ENCODE measurements at places on chromosomes 1 and 21. TPM values are rescaled to one million over a fixed set of nuclear protein-coding genes. Genes with fewer than 3 reads are reported as not detected.

RPTN gene
- not detected for total RNA-seq

OR2L3 gene
- total RNA-seq: 1.4 TPM

DMBX1 gene
- total RNA-seq: not detected

AGMAT gene
- total RNA-seq: 3.4 TPM

EPHA10 gene
- 22.0 TPM for total RNA-seq

CASQ1 gene
- 8.6 TPM for total RNA-seq

- DNase-seq: no peak
These were observed 10.5 kb upstream of the H3-3A start for GRCh38 chr1:226052061-226052460.

- no peak for DNase-seq
These were observed 55.0 kb upstream of the PAX7 start for GRCh38 chr1:18575620-18576019.

GRCh38 chr1:40782371-40782956 lies 1.1 kb upstream of the KCNQ4 start:
- DNase-seq: no peak

DNA sequence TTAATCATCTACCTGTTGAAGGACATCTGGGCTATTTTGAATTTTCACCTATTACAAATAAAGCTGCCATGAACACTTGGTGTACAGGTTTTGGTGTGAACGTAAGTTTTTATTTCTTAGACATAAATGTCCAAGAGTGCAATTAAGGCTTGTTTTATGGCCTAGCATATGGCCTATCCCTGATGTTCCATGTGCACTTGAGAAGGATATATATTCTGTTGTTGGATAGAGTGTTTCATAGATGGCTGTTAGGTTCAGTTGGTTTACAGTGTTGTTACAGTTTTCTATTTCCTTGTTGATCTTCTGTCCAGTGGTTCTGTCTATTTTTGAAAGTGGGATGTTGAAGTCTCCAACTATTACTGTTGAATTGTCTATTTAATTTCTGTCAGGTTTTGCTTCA lies 61.2 kb upstream of the NFASC start:
- DNase-seq: no peak

DNA sequence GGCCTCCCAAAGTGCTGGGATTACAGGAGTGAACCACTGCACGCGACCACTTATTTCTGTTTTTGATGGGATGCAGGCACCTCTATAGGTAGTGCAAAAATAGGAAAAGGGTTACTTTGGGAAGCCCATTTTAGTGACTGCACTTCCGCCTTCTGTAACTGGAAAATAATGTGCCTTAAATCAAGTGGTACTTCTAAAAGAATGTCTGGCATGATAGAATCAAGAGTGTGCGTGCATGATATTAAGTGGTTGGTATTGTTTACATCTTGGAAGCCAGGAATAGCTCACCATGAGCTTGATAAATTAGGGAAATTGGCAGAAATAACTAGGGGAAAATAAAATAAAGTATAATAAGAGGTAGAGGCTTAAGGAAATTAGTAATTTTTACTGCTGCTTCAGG lies 1067.0 kb downstream of the ADGRL2 start:
- DNase-seq: no peak

DNA sequence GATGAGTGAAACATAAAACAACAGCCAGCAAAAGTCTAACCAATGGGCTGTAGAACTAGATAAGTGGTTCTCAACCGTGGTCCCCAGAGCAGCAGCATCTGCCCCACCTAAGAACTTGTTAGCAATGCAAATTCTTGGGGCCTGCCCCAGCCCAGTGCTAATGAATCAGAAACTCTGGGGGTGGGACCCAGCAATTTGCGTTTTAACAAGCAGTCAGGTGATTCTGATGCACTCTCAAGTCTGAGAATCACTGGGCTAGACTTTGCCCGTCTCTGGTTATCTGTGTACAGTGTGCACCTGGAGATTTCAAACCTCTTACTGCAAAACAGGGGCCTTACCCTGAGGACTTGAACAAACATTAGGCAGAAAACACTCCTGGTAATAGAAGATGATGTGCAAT lies 66.5 kb downstream of the PLXNA2 start:
- no peak for DNase-seq

- no peak for DNase-seq
These were observed 5.9 kb downstream of the AGO3 start for GRCh38 chr1:35936838-35937237.

DNA sequence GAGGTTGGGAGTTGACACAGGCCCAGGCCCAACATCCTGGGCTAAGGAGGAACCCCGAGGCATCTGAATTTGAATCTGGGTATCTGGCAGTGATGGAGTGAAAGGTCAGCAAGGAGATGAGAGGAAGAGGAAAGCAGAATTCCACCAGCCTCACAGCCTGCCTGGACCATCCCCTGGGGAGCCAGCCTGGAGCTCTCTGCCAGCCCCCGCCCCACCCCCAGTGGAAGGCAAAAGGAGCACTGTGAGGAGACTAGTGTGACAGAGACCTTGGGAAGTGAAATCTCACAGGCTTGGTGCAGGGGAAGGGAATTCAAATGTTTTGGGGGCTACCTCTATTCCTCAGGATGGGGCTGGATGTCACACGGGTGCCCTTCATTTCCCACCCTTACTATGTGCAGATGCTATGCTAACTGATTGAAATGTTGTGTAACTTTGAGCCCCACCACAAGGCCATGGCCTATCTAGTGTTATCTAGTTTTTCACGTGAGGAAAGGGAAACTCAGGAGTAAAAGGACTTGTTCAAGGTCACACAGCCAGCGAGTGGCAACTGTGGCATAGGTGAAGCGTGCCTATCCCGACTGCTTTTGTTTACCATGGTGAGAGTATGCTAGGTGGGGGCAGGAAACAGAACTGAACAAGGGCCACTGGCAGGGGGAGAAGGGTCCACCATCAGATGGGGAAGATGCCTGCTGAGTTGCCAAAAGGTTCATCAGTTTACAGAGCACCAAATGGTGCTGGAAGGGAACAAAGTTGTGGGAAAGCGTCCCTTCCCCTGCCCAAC lies 29.8 kb downstream of the AHDC1 start:
- DNase-seq: no peak
